ENCODE measurements at places on chromosomes 13 and 19.
A peak's percentile ranks its signal among the peaks of the same experiment; 100 is the strongest.

DNA sequence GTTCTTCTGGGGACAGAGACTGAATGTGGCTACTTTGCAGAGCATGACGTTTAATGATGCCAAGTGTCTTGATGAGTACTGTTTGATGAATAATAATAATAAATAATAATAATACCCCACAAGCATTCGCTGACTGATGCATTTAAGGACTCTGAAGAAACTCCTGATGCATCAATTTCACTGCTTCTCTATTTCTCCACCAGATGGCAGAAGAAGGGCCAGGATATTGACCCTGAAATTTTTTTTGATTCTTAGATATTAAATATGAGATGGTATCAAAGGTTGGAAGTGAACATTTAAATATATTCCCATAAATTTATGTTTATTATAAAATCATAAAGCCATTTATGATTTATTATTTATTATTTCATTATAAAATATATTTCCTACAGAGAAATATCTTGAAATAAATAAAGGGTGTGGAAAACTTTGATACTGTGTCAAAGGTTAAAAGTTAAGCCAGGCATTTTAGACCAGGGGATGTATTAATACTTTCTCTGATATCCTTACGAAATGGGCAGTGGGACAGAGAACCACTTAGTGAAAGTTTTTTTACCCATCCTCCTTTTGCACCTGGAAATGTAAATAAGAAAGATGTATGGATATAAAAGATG, 170.9 kb downstream of the LACC1 start:
- peak; percentile 20 for DNase-seq
- no peak overlapping the region for H3K27ac ChIP-seq
- H3K4me3 ChIP-seq = no peak overlapping the region
- H3K36me3 ChIP-seq = no peaks in the 10 kb centered on the region
- no peaks in the 10 kb centered on the region for H3K27me3 ChIP-seq

GRCh38 chr13:104106705-104107393, 1040.6 kb upstream of the SLC10A2 start:
- H3K36me3 ChIP-seq = no peaks in the 10 kb centered on the region
- H3K27ac ChIP-seq = no peak overlapping the region
- no peak for DNase-seq
- H3K4me1 ChIP-seq = no peaks in the 10 kb centered on the region
- no peaks in the 10 kb centered on the region for H3K27me3 ChIP-seq

DNA sequence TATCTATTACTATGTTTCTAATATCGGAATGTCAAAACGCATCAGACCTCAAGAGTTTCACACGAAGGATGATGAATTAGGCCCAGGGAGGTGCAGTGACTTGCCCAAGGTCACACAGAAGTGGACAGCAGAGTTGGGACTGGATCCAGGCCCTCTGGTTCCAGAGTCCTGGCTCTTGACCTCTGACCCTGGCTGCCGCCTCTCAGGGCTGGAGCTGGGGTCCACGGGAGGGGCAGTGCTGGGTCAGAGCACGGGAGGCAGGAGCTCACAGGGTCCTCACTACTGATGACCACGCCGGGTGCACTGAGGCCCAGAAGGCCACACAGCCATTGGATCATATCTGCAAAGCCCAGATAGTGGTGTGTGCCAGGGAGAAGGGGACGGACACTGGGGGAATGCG, 9.2 kb upstream of the ASPDH start:
- no peaks in the 10 kb centered on the region for H3K27me3 ChIP-seq
- H3K27ac ChIP-seq = no peak overlapping the region
- H3K4me3 ChIP-seq = no peak overlapping the region
- DNase-seq = no peak
- H3K36me3 ChIP-seq = no peaks in the 10 kb centered on the region

DNA sequence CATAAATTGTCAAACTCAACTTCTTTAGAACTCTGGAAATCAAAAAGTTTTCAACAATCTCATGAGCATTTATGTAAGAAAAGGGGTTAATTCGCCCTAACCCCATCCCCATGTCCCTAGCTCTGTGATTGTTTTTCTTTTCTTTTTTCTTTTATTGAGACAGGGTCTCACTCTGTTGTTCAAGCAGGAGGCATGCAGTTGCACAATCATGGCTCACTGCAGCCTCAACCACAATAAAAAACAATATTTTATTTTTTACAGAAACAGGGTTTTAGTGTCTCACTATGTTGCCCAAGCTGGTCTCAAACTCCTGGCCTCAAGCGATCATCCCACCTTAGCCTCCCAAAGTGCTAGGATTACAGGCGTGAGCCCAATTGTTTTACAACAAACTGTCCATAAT, 16.7 kb downstream of the VWA8 start:
- no peak for DNase-seq
- peaks cover 3% of the 10 kb centered on the region for H3K36me3 ChIP-seq
- H3K4me1 ChIP-seq = no peaks in the 10 kb centered on the region
- no peaks in the 10 kb centered on the region for H3K27me3 ChIP-seq
- H3K27ac ChIP-seq = no peak overlapping the region

GRCh38 chr13:40206241-40207000, 460.0 kb downstream of the FOXO1 start:
- H3K4me1 ChIP-seq = peaks cover 16% of the 10 kb centered on the region
- H3K4me3 ChIP-seq = no peak overlapping the region
- no peak overlapping the region for H3K27ac ChIP-seq

DNA sequence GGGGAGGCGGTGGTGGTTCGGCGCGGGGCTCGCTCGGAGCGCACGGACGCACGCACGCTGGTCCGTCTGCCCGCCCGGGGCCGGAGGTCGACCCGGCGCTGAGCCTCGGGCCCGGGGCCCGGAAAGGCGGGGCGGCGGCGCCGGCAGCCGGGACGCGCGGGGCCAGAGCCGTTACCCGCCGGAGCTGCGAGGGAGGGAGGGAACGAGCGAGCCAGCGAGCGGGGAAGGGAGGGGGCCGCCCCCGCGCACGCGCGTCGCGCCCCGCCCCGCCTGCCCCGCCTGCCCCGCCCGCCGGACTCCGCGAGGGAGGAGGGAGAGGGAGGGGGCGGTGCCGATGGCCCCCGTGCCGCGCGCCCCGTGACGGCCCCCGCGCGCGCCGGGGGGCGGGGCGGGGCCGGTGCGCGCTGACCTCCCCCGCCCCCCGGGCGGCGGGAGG, 15.0 kb downstream of the CIC start:
- H3K36me3 ChIP-seq = peaks cover 17% of the 10 kb centered on the region
- no peak overlapping the region for H3K4me3 ChIP-seq
- H3K27me3 ChIP-seq = no peaks in the 10 kb centered on the region
- no peak overlapping the region for H3K27ac ChIP-seq
- H3K4me1 ChIP-seq = peaks cover 82% of the 10 kb centered on the region
- peak; percentile 73 for DNase-seq

DNA sequence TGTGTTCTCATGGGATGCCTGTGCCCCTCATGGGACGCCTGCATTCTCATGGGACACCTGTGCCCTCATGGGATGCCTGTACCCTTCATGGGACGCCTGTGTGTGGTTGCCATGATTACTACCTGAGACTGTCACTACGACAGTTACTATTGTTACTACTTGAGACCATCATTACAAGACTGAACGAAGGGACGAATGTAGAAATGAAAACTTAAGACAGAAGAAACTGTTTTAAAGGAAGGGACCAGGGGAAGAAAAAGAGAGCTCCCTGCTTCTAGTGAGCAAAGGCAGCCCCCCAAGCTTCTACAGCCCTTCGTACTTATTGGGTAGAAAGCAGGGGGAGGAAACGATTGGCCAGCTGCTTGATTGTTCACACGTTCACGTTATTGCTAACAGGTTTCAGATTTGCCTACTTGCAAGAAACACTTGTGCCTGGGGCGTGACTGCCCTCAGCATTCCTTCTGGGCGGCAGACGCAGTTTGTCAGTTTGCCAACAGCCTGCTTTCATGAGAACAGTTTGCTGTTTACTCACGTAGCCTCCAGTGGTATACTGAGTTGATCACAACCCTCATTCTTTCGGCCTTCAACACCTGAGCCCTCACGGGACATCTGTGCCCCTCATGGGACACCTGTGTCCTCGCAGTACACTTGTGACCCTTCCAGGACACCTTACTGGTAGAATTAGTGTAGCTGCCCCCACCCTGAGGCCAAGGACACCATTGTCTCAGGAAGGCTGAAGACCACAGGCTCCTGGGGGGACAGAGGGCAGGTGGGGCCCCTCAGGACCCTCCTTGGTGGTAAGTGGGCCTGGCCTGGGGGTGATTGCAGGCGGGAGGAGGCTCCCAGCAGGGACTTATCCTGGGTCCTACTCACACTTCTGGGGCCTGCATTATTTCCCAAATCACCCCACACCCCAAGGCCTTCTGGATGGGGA, 2.5 kb upstream of the S1PR4 start:
- peaks cover 65% of the 10 kb centered on the region for H3K4me1 ChIP-seq
- H3K4me3 ChIP-seq = no peak overlapping the region
- no peaks in the 10 kb centered on the region for H3K36me3 ChIP-seq
- peak overlapping the region; percentile 65 for H3K27ac ChIP-seq
- H3K27me3 ChIP-seq = no peaks in the 10 kb centered on the region

DNA sequence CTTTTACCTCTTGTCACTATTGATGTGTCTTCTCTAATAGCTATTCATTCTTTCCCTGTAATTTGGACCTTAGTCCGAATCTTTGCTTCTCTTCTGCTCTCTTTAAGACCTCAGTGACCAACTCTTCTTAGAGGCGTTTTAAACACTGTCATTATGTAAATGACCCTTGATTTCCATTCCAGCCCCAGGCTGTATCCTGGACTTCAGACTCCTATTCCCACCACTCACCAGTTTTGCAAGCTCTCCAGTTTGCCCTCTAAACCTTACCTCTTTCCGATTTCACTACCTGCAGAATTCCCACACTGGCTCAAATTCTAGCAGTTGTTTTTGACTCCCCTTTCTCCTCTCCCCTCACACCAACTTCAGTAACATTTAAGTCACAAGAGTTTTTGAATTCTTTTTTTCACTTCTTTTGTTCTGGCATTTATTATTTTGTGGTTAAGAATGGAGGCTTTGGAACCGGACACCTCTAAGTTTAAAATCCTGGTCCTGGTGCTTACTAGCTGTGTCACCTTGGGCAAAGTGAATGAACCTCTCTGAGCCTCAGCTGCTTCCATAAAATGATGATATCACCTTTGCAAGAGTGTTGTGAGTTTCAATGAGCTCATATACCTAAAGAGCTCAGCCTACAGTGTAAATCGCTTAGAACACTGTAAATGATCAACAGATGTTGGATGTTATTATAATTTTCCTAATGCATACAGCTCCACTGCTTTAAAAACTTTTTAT, 13.6 kb upstream of the HMGB1 start:
- H3K36me3 ChIP-seq = no peaks in the 10 kb centered on the region
- H3K27me3 ChIP-seq = no peaks in the 10 kb centered on the region
- no peak for DNase-seq

- no peak overlapping the region for H3K4me3 ChIP-seq
- no peak overlapping the region for H3K27ac ChIP-seq
- DNase-seq = no peak
- H3K4me1 ChIP-seq = no peaks in the 10 kb centered on the region
- no peaks in the 10 kb centered on the region for H3K27me3 ChIP-seq
These were observed 65.9 kb upstream of the ADGRL1 start for GRCh38 chr19:14271840-14272239.

- peaks cover 49% of the 10 kb centered on the region for H3K4me1 ChIP-seq
- no peak overlapping the region for H3K4me3 ChIP-seq
- no peak for DNase-seq
- peak overlapping the region; percentile 62 for H3K27ac ChIP-seq
- peaks cover 38% of the 10 kb centered on the region for H3K36me3 ChIP-seq
- H3K27me3 ChIP-seq = no peaks in the 10 kb centered on the region
These were observed 9.1 kb upstream of the FKRP start for GRCh38 chr19:46736531-46737297.

Measured in CD14-positive monocyte (primary cell).